Stimulated activated CD8-positive, alpha-beta memory T cell treated with anti-CD3 and anti-CD28 coated beads, Interleukin-15, amount 100 ng/mL, for 24 hours (primary cell): ENCODE measurements at places on chromosomes 1 and 21.

DNA sequence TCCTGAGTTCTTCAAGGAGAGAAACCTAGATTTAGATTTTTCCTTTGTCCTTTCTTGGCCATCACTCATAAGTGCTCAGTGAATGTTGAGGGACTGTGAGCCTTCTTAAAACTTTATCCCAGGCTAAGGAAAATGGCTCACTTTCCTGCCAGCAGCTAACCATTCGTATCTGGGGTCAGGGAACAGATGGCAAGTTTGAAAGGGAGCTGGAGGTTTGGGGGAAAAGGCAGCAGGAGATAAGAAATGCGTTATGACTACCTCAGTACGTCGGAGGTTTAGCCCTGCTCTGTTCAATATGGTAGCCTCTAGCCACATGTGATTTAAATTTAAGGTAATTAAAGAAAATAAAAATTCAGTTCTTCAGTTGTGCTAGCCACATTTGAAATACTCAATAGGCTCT lies 13.3 kb downstream of the RRP15 start:
- DNase-seq: no peak

DNA sequence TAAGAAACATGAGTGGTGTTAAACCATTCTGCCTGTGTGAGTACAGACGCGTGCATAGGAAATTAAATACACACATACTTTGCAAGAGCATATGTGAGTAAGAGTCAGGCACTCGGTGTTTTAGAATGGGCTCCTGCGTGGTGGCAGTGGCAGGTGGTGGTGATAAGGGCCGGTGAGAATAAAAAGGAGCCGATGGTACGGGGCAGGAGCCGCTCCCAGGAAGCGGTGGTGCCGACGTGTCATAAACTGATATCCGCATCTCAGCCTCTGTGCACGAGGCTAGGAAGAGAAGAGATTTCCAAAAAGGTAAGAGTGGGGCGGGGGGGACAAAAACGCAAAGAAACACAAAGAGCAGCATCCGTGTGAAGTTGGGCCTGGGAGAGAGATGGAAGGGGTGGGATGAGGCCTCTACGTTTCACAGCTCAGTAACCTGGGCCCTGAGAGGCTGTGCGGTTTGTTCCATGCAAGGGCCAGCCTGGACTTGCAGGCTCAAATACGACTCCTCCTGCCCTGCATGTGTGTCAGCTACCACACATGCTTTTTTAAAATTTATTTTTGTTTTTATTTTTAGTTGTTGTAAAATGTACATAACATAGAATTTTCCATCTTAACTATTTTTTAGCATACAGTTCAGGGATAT lies 127.7 kb upstream of the COL6A1 start:
- DNase-seq: no peak

DNA sequence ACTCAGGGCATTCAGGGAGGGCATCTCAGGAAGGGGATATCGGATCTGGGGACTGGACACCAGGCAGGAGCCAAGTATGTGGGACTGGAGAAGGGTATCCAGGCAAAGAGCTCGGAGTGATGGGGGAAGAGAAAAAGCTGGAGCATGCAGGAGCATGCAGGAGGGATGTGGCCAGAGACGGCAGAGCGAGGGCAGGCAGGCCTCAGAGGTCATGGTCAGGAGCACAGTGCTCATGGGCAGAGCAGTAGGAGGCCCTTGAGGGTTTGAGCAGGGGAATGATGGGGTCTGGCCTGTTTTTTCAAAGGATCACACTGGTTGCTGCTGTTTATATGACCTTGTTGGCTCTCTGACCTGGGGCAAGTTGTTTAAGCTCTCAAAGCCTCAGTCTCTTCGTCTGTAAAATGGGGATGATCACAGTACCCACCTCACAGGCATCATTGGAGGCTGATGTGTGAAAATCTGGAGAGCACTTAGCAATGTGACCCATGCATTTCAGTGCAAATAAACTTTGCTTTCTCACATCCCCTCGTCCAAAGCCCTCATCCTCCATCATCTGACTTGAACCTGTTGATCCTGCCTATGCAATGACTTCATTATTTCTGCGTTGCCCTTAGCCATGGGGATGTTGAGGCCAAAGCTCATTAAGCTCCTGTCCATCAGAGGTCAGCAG lies 273.1 kb downstream of the MATN1 start:
- no peak for DNase-seq

- DNase-seq: no peak
These were observed 17.1 kb upstream of the KLHDC8A start for GRCh38 chr1:205373798-205374175.

GRCh38 chr1:63651161-63651701 lies 58.0 kb downstream of the PGM1 start:
- DNase-seq: no peak

DNA sequence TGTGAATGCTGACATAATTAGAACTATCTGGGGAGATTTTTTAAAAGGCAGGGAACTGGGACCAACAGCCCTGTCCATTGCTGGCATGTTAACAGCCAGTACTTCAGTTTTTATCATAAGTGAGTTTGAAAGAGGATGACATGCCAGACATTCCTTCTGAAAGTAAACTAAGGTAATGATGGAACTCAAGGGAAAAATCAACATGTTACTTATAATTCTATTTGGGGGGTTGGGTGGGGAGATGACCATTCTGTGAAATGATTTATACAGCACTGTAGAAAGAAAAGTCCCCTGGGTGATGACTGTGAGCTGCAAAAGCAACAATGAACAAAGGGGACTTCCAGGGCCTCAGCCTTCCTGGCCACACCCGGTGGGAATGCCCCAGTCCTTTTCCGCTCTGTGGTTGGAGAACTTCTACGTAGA lies 5.4 kb upstream of the LAMC2 start:
- DNase-seq: no peak

DNA sequence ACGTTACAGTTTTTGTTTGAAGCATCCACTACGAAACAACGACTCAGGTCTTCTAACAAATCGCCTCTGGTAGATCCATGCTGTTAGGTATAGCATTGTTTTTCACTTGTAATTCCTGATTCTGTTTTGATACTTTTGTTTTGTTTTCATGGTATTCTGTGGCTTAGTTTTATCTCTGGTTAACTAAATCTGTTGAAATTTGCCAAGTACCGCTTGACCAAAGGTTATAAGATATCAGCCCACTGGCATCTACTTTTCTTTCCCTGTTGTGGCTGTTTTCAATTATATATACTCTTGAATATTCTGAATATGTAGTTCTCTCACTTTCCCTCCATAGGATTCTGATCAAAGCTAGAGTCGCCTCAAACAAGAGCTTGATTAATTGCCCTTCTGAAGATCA lies 274.8 kb upstream of the C1orf105 start:
- no peak for DNase-seq

DNA sequence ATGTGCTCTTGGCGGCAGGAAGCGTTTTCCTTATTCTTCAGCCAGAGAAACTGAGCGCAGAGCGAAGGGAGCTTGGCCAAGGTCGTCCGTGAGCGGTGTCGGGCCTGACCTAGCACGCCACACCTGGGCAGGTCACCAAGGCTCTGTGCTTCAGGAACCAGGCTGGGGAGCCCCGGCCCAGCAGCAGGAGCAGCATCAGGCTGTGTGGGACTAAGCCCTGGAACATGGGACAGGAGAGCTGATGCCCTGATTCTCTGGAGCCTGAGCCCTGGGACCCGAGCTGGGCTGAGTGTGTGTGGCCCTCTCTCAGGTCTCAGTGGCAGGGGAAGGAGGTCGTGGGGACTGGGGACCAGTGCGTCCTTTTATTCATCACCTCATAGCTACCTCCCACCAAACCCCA lies 65.2 kb upstream of the ABCG1 start:
- DNase-seq: no peak
